ENCODE measurements at places on chromosomes 5 and 9.

GRCh38 chr5:149615976-149616375, 34.7 kb downstream of the ARHGEF37 start:
- no peak for DNase-seq

DNA sequence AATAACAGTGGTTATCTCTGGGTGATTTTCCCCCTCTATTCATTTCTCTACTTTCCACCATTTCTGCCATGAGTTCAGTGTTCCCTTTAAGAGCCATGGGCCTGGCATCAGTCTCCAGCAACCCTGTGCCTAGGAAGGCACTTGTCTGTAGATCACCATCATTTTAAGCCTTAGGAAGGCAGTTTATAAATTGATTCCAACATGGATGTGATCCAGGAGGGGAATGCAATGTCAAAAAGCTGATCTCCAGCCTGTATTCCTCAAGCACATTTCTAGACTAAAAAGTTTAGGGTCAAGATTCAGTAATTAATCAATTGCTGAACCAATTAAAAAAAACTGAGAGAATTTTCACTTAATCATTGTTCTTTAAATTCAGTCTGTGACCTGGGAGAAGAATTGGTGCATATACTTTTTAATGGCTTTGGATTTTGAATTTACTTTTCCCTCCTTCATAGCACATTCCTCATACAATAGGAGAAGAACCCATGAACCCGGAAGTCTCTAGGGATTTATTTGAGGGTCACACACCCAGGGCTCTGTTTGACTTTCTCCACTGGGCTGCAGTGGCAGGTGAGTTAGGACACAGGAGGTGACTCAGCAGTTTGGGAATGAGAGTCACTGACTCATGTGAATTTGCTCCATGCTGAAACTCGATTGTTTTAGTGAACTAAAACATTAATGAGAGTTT, 6.1 kb upstream of the ERMP1 start:
- no peak for DNase-seq

DNA sequence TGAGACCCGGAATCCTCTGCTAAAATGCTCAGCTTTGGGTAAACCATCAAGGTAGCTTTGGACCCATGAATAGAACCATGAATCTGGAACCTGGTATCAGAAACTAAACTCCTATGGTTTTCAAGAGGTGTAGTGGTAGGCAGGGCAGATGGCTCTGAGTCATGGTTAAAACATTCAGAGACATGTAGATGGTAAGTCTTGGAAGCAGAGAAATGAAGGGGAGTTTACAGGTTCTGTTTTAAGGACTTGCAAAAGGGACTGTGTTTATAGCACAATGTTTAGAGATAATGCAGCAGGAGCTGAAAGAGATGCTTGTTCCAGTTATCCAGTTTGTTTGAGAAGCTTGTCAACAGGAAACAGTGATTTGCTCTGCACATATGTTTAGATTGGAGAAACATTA, 36.0 kb upstream of the FBN2 start:
- no peak for DNase-seq

- DNase-seq = no peak
These were observed 33.5 kb upstream of the EBF1 start for GRCh38 chr5:159133041-159133741.

GRCh38 chr9:131635285-131635684, 90.0 kb downstream of the PRRT1B start:
- DNase-seq = peak; percentile 49

- no peak for DNase-seq
These were observed 173.8 kb downstream of the ADAMTS6 start for GRCh38 chr5:65307931-65308330.

GRCh38 chr5:76669245-76669644, 46.0 kb upstream of the F2RL2 start:
- no peak for DNase-seq

DNA sequence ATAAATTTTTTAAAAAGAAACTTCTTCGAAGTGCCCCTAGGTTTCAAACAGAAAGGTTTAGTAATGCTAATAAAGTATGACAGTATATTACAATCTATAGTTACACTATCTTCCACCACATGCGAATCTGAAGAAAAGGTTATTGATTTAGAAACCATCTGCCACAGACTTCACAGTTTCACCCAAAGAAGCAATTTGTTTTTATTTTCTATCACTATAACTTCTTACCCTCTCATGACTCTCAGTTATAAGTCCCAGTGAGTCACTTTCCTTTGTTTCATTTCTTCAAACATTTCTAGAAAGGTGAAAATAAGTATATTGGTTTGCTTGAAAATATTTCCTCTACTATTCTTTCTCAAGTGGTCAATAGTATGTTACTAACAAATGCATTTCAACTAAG, 93.6 kb downstream of the MCTP1 start:
- DNase-seq = no peak

All from GOT3 (cell line).